Muscle of back (tissue), 13 donors: ENCODE measurements at places on chromosomes 7 and 10. TPM values are rescaled to one million over a fixed set of nuclear protein-coding genes. Genes with fewer than 3 reads are reported as not detected.

DNA sequence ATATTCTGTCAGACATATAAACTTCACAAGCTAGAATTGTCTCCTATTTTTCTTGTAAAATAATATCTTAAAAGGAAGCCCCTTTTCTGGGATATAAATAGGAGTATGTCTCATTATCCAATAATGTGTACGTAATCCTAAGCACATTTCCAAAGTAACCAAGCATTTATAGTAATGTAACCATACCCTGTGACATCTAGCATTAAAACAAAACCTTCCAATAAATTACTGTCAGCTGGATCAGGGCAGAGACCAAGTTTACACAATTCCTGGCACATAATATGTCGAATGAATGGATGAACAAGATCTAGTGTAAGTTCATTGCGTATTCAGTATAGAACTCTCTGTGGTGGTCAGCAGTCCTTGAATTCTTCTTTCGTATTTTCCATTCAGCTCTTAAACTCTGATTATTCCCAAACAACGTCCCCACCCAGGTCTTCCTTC, 14.3 kb downstream of the CPED1 start:
- peak; percentile 46 for DNase-seq

DNA sequence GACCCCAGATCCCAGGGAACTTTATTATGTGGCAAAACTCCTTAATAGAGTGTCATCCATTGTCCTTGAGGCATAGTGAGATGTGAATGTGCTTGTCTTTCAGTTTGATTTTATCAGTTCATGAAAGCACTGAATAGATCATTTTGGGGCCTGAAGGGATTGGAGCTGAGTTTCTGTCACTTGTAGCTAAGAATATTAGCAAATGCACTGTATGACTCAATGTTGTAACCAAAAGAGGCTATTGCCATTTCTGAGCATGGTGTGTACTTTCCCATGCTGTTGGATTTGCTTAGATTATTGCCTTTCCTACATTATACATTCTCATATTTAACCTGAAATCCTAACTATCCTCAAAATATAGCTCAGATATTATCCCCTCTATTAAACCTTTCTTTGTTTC, 130.4 kb downstream of the PRKG1 start:
- no peak for DNase-seq

- DNase-seq, result peak; percentile 45
Observed at GRCh38 chr10:11161096-11161495, 143.4 kb downstream of the CELF2 start.

DNA sequence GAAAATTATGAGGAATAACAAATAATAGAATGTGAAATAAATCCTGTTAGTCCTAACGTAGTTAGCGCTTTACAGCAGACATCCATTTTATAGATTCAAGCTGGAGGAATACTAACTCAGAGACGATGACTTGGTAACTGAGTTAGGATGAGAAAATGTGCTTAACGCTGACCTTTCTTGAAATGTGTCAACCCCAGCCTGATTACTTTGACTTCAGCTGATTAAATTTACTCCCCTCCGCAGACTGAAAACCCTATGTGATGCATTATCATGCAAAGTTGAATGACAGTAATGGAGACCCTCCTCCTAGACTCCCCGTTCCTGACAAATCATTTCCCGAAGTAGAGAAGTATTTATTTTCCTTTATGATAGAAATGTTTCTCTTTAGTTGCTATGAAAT, 54.5 kb downstream of the WDFY4 start:
- DNase-seq, result no peak

- DNase-seq, result no peak
Observed at GRCh38 chr10:34809796-34810195, 5.3 kb downstream of the PARD3 start.

DNA sequence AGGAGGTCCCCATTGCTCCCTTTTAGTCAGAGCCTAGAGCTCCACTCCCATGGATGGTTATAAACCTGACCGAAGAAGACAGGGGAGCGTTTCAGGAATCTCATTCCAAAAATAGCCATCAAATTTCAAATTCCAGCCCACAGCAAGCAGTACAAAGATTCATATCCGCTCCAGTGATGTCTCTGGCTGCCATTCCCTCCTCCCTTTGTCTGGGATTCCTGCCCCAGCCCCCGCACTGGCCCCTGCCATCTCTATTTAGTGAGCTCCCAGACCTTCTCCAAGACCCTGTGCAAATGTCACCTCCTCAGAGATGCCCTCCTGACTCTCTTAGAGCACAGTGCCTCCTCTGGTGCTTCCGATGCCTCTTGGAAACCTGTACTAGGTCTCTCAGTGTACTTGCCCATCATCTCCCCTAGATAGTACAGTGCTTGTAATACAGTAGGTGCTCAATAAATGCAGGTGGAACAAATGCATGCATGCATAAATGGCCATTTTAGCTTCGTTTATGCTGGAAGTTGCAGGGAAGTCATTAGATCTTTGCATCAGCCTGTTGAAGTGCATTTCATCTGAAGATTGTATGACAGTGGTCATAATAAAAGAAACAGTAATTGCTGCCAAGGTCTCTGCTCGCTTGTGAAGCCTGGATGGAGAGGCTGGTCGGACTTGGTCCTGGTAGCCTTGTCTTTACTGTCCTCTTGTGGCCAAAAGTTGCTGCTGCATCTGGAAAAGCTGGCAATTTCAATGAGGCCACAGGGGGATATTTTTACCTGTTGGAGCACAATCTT, 32.0 kb upstream of the HABP2 start:
- DNase-seq, result peak; percentile 92

- DNase-seq, result no peak
Observed at GRCh38 chr7:47407136-47407535, 174.8 kb downstream of the TNS3 start.

The CYP2W1 gene
- 0.85 TPM for polyA plus RNA-seq

The ACTL6B gene
- not detected for polyA plus RNA-seq

The MAGI2 gene
- 5.0 TPM for polyA plus RNA-seq

The SUN3 gene
- not detected for polyA plus RNA-seq

The KIAA1217 gene
- polyA plus RNA-seq, result 23.7 TPM

The LRIT1 gene
- polyA plus RNA-seq, result not detected

The UPK3B gene
- 6.6 TPM for polyA plus RNA-seq

The OR6B1 gene
- polyA plus RNA-seq, result not detected
